Psoas muscle (tissue), 8 donors: ENCODE measurements at places on chromosomes 1 and 21. TPM values are rescaled to one million over a fixed set of nuclear protein-coding genes. Genes with fewer than 3 reads are reported as not detected.

DNA sequence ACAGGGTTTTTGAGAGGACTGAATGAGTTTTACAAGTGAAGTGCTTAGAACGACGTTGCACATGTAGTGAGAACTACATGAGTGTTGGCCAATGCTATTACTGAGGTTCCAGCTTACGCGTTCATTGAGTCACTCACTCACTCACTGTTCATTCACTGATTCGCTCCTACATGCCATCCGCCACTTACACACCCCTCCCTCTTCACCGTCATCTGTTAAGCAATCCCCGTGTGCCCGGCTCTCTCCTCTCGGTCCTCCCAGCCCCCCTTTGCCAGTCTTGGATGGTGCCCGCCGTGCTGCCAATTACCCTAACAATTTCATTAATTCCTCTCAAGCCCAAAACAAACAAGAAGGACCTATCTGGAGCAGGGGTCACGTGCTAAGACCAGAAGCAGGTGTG lies 27.3 kb upstream of the EPHA2 start:
- peak; percentile 71 for DNase-seq

GRCh38 chr1:16077406-16078245 lies 4.2 kb upstream of the FAM131C start:
- no peak for DNase-seq

DNA sequence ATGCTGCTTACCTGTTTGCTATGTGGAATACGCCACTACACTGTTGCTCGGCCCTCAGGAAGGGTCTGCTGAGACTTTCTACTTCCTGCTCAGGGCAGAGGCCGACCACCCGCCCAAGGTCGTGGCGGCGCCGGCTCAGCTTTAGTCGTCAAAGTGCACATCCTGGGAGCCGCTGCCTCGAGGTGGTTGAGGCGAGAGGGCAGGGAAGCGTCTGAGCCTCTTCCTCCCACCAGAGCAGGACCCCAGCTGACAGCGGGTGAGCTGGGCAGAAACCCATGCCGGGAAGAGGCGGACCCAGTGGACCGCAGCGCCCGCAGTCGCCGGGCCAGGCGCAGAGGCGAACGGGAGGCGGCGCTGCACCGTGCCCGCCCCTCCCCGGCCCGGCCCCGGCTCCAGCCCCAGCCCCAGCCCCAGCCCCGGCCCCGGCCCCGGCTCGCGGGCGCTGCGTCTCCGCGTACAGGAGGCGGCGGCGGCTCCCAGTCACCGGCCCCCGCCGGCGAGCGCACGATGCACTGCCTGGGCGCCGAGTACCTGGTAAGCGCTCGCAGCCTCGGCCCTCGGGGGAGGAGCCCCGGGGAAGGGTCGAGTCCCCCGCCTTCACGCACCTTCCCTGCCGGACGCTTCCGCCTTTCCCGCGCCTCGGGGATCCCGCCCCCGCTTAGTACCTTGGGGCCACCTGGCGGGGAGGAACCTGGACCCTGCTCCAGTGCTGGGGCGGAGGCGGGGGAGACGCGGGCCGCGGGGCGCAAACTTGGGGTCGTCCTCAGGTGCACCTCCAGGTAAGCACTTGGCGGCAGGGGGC lies at the start of gene SLC44A3:
Gene SLC44A3, plus strand, starts transcription at position 413 of the 802 bp plus-strand sequence. Its CDS starts 95 bp downstream, at position 508.
- peak; percentile 59 for DNase-seq

DNA sequence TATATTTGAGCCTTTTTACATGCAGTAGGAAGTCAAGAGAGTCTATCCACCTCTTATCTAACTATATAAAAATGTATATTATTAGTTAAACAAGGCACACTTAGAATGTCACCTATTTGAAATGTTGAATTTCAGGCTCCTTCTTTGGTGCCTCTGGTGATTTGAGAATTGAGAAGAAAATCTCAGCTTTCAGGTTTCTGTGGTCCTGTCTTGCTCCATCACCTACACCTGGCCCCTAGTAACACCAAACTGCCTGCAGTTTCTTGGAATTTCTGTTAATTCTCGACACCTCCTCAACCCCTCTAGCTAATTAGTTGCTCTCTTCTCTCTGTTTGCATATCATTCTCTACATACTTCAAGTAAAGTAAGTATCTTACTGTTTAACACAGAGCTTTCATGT lies 54.9 kb upstream of the WNT2B start:
- DNase-seq: no peak

GRCh38 chr21:46062471-46063211 lies 35.3 kb upstream of the COL6A2 start:
- no peak for DNase-seq

GRCh38 chr1:42221952-42222606 lies 57.5 kb upstream of the GUCA2A start:
- DNase-seq: no peak

DNA sequence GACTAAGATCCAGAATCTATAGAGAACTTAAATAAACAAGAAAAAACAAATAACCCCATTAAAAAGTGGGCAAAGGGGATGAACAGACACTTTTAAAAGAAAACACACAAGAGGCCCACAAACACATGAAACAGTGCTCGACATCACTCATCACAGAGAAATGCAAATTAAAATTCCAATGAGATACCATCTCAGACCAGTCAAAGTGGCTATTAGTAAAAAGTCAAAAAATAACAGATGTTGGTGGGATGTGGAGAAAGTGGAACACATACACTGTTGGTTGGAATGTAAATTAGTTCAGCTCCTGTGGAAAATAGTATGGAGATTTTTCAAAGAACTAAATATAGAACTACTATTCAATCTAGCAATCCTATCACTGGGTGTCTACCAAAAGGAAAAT lies 143.1 kb downstream of the IFI44 start:
- DNase-seq: no peak

GRCh38 chr1:42214447-42214871 lies 49.9 kb upstream of the GUCA2A start:
- no peak for DNase-seq

GRCh38 chr21:17742181-17742580 lies 77.0 kb downstream of the C21orf91 start:
- no peak for DNase-seq

DNA sequence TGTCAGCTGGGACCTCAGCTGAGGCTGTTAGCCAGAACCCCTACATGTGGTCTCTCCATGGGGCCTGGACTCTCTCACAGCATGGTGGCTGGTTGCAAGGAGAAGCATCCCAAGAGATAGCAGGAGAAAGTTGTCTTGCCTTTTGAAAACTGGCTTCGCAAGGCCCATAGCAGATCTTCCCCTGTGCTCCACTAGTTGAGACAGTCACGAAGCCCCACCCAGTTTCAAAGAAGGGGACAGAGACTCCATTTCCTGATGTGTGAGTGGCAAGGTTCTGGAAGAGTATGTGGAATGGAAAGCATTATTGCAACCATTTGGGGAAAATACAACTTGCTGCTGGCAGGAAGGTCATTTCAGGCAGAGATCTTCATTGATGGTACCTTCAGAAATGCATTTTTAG lies 7.5 kb upstream of the CSRP1 start:
- DNase-seq: no peak

- DNase-seq: no peak
Measured at GRCh38 chr1:15508700-15509487, 15.1 kb downstream of the CASP9 start.

GRCh38 chr1:210072129-210072528 lies 134.1 kb downstream of the SYT14 start:
- no peak for DNase-seq

- no peak for DNase-seq
Measured at GRCh38 chr21:34844924-34845238, 176.1 kb downstream of the CLIC6 start.

DNA sequence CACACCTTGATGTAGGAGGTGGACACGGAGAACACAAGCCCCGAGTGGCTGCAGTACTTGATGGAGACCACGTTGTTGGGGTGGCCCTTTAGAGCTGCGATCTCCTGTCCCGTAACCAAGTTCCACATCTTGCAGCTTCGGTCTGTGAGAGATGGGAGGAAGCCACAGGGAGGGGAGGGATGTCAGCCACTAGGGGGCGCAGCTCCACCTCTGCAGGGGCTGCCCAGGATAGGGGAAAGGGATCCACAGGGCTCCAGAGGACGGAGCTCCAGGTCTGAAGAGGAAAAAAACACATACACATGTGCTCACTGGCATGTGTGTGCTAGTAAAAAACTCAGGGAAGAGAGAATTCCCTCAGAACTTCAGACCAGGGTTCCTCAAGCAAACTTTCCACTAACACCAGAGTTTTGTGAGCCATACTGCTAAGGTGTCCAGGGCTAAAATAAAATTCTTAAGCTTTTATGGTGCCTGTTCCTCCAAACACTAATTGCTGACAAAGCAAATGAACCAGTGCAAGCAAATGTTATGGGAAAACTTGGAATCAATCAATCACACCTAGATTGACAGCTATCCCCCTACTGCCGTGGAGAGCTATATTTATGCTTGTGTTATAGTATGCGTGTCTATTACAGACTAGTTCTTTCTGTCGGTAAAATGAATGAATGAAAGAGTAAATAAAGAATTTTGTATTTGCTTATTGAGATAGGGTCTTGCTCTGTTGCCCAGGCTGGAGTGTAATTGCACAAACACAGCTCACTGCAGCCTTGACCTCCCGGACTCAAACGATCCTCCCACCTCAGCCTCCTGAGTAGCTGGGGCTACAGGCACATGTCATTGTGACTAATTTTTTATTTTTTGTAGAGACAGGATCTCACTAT lies 43.7 kb downstream of the KIF21B start:
- no peak for DNase-seq

DNA sequence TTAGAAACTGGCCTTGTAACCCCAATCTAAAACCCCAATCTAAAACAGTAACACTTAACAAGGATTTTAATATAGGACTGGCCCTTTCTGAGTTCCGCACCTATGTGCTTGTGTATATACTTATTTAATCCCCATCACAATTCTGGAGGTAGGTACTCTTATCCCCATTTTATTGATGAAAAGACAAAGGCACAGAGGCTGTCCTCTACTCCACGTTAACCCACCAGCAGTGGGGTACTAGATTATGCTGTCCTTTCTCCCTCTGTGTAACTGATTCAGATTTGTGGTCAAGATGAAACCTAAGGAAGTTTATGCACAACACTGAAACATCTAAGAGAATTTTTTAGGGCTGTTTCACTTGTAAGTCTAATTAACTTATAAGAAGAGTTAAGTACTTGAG lies 175.3 kb downstream of the RERE start:
- no peak for DNase-seq

GRCh38 chr1:175600721-175601440 lies 142.5 kb downstream of the TNR start:
- no peak for DNase-seq

GRCh38 chr1:196531737-196532524 lies 76.3 kb downstream of the KCNT2 start:
- no peak for DNase-seq

- no peak for DNase-seq
Measured at GRCh38 chr1:118990513-118991152, 2.5 kb upstream of the TBX15 start.

DNA sequence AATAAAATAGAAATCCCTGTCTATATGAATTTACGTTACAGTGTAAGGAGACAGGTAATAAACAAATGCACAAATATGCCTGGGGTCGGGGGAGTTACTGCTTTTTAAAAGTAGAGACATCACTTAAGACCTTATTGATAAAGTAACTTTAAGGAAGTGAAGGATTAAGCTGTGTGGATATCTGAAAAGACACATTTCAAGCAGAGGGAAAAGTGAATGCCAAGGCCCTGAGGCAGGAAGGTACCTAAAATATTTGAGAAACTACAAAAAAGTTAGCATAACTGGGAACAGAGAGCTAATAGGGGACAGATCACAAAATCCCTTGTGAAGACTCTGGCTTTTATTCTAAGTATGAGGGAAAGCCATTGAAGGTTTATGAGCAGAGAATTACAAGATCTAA lies 41.5 kb downstream of the TUT4 start:
- no peak for DNase-seq

GRCh38 chr1:164470996-164471395 lies 88.0 kb upstream of the PBX1 start:
- DNase-seq: no peak

DNA sequence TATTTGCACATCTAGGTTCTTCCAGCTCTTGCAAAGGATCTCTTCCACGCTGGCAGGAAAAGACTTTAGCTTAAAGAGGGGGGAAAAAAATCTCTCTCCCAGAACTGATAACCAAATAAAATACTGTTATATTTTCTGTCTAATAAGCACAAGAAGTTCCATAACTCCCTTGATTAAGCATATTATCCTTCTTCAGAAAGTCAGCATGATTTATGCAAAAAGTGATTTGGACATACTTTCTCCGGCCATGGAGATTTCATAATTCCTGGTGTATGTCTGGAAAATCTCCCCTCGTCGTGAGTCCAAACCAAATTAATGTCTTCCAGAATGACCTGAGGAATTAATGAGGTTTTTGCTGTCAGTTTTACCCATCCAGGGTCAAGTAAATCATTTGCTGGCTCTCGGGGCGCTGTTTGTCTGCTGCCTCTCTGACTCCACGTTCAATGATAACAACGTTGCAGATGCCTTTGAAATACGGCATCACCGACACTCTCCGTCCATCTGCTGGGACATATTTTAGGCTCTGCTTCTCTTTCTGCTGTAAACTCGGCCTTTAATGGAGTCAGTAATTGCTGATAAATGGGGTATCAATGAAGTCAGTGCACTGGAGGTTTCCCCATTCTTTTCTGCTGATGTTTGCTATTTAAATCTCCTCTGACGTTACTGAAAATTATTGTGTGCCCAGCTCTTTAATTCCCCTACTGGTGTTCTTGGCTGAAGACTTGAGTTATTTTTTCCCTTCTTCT lies 112.9 kb downstream of the HLX start:
- DNase-seq: no peak

DNA sequence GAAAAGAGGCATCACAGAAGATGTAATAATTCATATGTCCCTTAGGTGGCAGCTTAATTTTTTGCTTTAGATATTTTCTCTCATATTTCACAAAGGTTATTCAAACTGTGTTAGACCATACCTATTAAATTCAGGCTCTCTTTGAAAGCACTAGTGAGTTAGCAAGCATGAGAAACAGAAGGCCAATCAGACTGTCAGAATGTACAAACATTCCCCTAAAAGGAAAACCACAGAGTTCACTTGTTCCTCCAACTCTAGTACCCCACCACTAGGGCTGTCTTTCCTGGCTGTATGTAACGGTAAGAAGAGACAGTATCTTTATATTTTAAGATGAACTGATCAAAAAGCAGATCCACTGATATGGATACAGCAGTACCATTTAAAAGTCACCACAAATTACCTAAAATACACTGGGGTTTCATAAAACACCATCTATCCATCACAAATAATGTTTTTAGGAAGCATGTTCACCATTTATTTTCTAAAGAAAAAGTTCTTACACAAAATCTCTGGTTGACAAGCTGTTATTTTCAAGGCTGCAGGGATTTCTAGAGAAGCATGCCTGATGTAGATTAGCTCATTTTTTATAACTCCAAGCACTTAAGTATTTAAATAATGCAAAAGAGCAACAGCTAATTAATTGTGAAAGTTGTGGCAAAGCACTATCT lies 1.8 kb downstream of the ARPC5 start:
- DNase-seq: no peak

TNFRSF9 gene
- total RNA-seq: not detected

CHRM3 gene
- total RNA-seq: 0.32 TPM

GNAT2 gene
- not detected for total RNA-seq

CD164L2 gene
- not detected for total RNA-seq

INTS3 gene
- 29.0 TPM for total RNA-seq

RC3H1 gene
- 39.1 TPM for total RNA-seq

SLFNL1 gene
- 0.23 TPM for total RNA-seq

CDC20 gene
- total RNA-seq: not detected

FAM151A gene
- not detected for total RNA-seq

CFAP74 gene
- total RNA-seq: not detected

HUNK gene
- 0.13 TPM for total RNA-seq

IL19 gene
- not detected for total RNA-seq

C1orf226 gene
- 0.61 TPM for total RNA-seq

TNFRSF8 gene
- total RNA-seq: 0.86 TPM
